ENCODE measurements at places on chromosomes 2 and 18.

DNA sequence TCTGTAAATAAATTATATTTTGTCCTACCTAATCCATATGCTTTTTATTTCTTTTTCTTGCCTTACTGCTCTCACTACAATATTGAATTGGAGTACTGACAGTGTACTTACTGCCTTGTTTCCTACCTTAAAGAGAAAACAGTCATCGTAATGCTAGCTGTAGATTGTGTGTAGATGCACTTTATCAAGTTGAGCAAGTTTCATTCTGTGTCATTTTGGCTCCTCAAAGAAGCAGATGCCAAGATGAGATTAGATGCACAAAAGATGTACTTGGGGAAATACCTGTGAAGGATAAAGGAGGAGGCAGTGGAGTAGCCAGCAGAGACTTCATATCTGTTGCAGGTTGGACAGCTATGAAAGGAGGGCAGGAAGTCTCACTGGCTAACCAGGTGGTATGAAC is 145.5 kb downstream of the FTCDNL1 start:
- DNase-seq, result no peak

- no peak for DNase-seq
Measured at GRCh38 chr2:122389694-122390093, 634.2 kb downstream of the TSN start.

- no peak for DNase-seq
Measured at GRCh38 chr2:235098269-235098668, 146.5 kb downstream of the SH3BP4 start.

- no peak for DNase-seq
Measured at GRCh38 chr18:22342625-22343024, 75.1 kb downstream of the CTAGE1 start.

GRCh38 chr18:69845593-69846506 is 101.8 kb downstream of the CD226 start:
- DNase-seq, result peak; percentile 89

- no peak for DNase-seq
Measured at GRCh38 chr2:200677721-200678532, 92.1 kb downstream of the AOX1 start.

DNA sequence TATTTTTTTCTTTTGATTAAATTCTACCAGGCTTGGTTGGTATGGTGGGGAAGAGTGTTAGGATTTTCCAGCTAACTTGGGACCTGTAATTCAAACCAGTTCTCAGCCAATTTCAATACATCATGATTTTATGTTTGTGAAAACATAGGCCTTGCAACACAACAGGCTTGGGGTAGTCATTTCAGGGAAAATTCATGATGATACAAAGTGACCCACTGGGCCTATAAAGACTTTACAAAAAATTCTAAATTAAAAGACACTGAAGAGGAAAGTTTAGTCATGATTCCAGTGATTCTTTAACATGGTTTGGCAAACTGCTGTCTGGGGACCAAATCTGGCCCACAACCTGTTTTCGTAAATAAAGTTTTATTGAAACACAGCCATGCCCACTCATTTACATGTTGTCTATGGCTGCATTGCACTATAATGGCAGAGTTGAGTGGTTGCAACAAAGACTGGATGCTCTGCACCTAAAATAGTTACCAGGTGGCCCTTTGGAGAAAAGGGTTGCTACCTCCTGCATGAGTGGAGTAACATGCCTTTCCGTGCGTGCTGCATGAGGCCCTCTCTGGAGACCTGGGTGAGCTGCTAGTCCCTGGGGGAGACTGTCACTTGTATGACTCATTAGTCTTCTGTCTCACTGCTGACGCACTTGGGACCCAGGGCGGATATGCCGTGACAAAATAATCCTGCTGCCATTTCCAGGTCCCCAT is 73.6 kb downstream of the NPAS2 start:
- no peak for DNase-seq

DNA sequence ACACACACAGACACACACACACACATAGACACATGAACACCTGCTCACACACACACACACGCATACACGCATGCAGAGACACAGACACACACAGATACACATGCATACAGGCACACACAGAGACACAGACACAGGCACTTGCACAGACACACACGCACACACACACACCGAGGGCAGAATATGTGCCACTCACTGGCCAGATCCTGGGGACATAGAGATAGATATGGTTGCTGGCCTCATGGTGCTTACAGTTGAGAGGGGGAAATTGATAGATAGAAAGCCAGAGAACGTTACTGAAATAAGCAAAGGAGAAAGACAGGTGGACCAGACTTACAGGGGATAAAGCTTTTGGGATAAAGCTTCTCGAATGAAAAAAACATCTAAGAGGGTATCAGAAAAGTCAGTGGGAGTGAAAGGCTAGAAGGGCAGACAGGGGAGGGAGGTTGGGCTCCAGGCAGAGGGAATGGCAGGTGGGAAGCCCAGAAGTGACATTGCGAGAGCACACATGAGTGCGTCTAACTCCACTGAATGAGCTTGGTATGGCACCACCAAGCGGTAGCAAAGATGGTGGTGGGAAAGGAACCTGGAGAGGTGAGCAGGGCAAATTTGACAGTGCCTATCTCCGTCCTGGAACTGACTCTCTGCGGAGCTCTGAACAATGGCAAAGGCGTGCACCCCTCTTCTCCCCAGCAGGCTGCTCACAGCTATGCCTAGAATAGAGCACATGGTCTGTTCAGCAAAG is 390.1 kb upstream of the TRIB2 start:
- peak; percentile 57 for DNase-seq

Data from NCI-H526 (cell line).